Kidney (tissue), 22 donors: ENCODE measurements at places on chromosomes 3 and 15. TPM values are rescaled to one million over a fixed set of nuclear protein-coding genes. Genes with fewer than 3 reads are reported as not detected.

The NR1I2 gene
- 0.38 TPM for total RNA-seq

The NPAP1 gene
- total RNA-seq = 0.19 TPM

The WNT7A gene
- total RNA-seq = 3.3 TPM

The SH3GL3 gene
- 0.47 TPM for total RNA-seq

The FBXO45 gene
- 7.0 TPM for total RNA-seq

The ZNF660 gene
- total RNA-seq = 5.3 TPM

The TTC21A gene
- 14.1 TPM for total RNA-seq

The FAM174B gene
- total RNA-seq = 13.8 TPM

The C2CD4A gene
- 5.3 TPM for total RNA-seq

The TM4SF4 gene
- total RNA-seq = 0.94 TPM

The AADACL2 gene
- total RNA-seq = not detected

The GRAMD1C gene
- 21.0 TPM for total RNA-seq

The P2RY1 gene
- total RNA-seq = 2.2 TPM

The PCYT1A gene
- 57.6 TPM for total RNA-seq

The UROC1 gene
- total RNA-seq = not detected

The HRH1 gene
- total RNA-seq = 32.3 TPM

The RYR3 gene
- total RNA-seq = 10.5 TPM

The PIGBOS1 gene
- total RNA-seq = 15.9 TPM

The RHCG gene
- 1.5 TPM for total RNA-seq

The DISP2 gene
- 0.69 TPM for total RNA-seq

The PLCH1 gene
- total RNA-seq = 9.6 TPM

The FOXL2 gene
- not detected for total RNA-seq

The SCN11A gene
- total RNA-seq = 0.25 TPM

The PLXNA1 gene
- total RNA-seq = 29.0 TPM

The NCKIPSD gene
- total RNA-seq = 31.2 TPM

The CHSY1 gene
- 41.6 TPM for total RNA-seq

The CYP1A1 gene
- total RNA-seq = 0.13 TPM

The PIGZ gene
- 3.5 TPM for total RNA-seq

The SMCO1 gene
- not detected for total RNA-seq

The GRK7 gene
- not detected for total RNA-seq

The IL17RE gene
- 8.5 TPM for total RNA-seq

The TMEM87A gene
- 57.3 TPM for total RNA-seq

The ZIC4 gene
- not detected for total RNA-seq

The GFM1 gene
- total RNA-seq = 49.3 TPM

The IMPG2 gene
- 0.85 TPM for total RNA-seq

The IL12A gene
- 0.22 TPM for total RNA-seq

The CACNA1D gene
- 35.7 TPM for total RNA-seq

The ERC2 gene
- total RNA-seq = 3.8 TPM

The SCN5A gene
- 0.72 TPM for total RNA-seq

The CLDN11 gene
- total RNA-seq = 2.4 TPM

The MINAR1 gene
- 0.47 TPM for total RNA-seq

The ARHGEF3 gene
- 56.3 TPM for total RNA-seq
